Stimulated activated CD4-positive, alpha-beta T cell treated with anti-CD3 and anti-CD28 coated beads, TNF-alpha, amount 100 ng/mL, for 4 hours (primary cell): ENCODE measurements at places on chromosomes 5 and 9.

- DNase-seq = no peak
Measured at GRCh38 chr5:109947667-109948066, 257.9 kb downstream of the MAN2A1 start.

DNA sequence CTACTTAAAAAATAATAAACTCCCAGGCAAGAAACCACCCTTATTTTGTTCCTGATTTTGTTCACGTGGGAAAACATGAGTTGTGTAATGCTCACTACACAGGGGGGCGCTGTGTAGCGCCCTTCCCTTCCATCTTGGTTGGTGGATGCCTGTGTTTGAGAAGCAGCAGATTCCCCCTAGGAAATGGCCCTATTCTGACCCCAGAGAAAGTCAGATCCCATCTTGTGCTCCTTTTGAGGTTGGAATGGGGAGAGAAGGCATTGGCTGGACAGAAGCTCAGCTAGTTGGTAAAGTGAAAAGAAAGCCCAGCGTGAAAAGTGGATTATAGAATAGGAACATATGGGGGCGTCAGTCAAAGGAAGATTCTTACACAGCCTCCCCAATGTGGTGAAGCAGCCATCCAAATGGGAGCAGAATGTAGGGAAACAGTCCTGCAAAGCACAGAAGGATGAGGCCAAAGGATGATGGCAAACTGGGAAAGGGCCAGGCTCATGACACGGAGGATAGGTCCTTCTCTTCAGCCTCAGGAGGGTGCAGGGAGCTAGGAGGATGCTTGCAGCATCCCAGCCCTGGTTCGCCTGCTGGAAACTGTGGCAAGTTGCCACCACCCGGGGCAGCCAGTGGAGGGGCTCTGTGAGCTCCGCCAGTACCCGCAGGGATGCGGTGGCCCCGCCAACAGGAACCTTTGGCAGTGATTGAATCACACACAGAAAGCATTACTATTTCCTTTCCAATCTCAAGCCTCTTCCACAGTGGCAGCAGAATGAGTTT is 314.2 kb upstream of the DAP start:
- no peak for DNase-seq

GRCh38 chr9:137182836-137183235 is 5.5 kb downstream of the ANAPC2 start:
- no peak for DNase-seq

DNA sequence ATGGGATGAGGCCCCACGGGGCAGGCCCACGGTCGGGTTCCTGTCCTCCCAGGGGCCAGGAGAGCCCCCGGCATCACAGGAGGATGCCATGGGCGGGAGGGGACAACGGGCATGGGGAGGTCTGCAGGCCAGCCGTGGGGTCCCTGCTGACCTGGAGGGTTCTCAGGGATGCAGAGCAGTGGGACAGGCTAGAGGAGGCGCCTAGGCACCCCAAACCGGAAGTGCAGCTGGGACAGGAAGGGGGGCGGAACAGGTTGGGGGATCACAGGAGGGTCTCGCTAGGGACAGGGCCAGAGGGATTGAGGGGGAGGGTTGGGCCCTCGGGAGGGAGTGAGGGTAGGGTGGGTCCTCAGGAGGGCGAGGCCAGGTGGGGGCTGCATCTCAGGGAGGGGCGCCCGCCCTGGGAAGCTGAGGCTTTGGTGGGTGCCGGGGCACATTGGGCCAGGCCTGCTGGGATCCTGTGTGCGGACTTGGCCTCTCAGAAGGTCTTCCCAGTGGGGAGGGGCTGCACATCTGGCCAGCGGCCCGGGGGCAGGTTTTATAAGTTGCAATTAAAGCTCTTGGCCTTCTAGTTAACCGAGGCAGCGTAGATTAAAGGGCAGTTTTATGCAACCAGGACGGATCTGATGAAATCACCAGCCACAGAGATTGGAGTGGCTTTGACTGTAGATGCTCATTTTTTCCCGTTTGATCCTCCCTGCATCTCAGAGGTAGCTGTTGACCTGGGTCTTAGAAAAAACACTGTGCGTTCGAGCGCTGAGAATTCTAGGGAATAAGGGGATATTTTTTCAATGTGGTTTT is 20.1 kb downstream of the NKD2 start:
- no peak for DNase-seq

GRCh38 chr5:7848296-7848695 is 2.6 kb downstream of the CFAP90 start:
- no peak for DNase-seq

GRCh38 chr5:172775326-172776234 is 4.6 kb upstream of the DUSP1 start:
- DNase-seq = no peak

DNA sequence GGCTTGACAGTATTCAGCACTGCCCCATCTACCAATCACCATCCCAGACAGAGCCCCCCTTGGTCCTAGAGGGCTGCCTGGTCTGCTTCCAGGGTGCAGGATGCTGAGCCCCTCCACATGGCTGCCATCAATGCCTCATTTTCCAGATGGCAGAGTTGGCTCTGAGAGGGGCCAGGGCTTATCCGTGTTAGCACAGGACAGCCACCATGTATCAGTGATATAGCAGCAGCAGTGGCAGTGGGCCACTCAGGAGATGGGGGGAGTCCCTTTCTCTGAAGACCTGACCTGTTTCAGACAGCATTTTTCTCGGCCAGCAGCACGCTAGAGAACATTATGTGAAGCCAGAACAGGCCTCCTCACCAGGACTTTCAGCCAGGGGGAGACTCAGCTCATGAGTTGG is 1.6 kb upstream of the SMIM32 start:
- no peak for DNase-seq
